ENCODE measurements at places on chromosomes 7 and 10.

GRCh38 chr7:129108581-129108980 lies 35.9 kb upstream of the TSPAN33 start:
- DNase-seq = no peak

GRCh38 chr7:124874644-124875163 lies 54.9 kb downstream of the POT1 start:
- DNase-seq = no peak

DNA sequence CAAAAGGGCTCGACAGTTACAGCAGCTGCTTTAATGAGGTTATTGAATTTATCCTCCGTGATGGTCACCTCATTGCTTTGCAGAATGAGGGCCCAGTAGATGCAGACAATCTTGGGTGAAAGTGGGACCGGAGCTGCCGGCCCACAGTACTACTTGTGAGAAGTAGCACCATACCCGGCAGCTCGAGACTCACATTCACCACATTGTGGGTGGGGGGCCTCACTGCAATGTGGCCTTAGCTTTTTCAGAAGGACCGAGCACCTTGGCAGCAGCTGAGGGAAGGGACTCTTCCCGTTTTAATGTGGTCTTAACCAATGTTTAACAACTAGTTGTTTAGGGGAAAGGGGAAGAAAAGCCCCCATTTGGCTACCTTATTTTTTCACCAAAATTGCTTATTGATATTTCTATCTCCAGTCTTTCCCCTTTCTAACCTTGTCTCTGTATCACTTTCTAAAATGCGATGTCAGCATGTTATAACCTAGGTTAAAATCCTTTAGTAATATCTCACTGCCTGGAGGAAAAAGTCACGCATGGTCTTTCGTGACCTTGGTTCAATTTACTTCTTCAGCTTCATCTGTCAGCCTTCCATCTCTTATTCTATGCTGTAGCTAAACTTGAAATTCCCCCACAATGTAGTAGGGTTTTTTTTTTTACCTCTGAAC lies 87.4 kb upstream of the PHYHIPL start:
- no peak for DNase-seq

DNA sequence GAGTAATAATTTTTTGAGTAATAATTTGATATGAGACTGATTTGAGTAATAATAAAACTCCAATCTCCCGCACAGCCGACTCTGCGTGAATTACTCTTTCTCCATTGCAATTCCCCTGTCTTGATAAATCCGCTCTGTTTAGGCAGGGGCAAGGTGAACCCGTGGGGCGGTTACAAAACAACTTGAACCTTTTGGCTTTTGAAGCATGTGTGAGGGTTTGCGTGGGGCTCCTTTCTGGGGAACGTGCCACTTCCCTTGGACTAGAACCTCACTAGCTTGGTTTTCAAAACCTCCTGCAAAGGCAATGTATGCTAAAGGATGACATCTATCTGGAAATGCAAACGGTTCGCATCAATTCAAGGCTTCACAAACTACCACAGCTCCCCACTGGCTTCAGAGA lies 1.5 kb downstream of the CRPPA start:
- no peak for DNase-seq

- no peak for DNase-seq
Measured at GRCh38 chr10:45064998-45065397, 64.3 kb downstream of the ZNF22 start.

- DNase-seq = no peak
Measured at GRCh38 chr10:101120884-101121653, 10.0 kb upstream of the TLX1 start.
